ENCODE measurements at places on chromosomes 16 and 17. TPM values are rescaled to one million over a fixed set of nuclear protein-coding genes. Genes with fewer than 3 reads are reported as not detected.

Gene OR4D1
- total RNA-seq = not detected

Gene SGCA
- total RNA-seq = 2.6 TPM

Gene EMP2
- 46.9 TPM for total RNA-seq

Gene WNT9B
- not detected for total RNA-seq

Gene IL4R
- total RNA-seq = 51.8 TPM

Gene SLC16A13
- total RNA-seq = 2.6 TPM

Gene CAMTA2
- 13.5 TPM for total RNA-seq

Gene CCL8
- 2.6 TPM for total RNA-seq

Gene RNF112
- 0.96 TPM for total RNA-seq

Gene CACNG4
- not detected for total RNA-seq

Gene LAT
- 8.2 TPM for total RNA-seq

DNA sequence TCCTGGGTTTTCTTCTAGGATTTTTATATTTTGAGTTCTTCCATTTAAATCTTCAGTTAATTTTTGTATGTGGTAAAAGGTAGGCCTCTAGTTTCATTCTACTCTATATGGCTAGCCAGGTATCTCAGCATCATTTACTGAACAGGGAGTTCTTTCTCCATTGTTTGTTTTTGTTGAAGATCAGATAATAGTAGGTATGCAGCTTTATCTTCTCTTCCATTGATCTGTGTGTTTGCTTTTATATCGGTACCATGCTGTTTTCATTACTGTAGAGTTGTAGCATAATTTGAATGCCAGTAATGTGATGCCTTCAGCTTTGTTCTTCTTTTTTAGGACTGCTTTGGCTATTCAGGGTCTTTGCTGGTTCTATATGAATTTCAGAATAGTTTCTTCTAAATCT, 77.3 kb downstream of the USP22 start:
- H3K4me1 ChIP-seq = no peaks in the 10 kb centered on the region
- H3K27ac ChIP-seq = no peak overlapping the region
- no peak for DNase-seq
- H3K27me3 ChIP-seq = no peaks in the 10 kb centered on the region

DNA sequence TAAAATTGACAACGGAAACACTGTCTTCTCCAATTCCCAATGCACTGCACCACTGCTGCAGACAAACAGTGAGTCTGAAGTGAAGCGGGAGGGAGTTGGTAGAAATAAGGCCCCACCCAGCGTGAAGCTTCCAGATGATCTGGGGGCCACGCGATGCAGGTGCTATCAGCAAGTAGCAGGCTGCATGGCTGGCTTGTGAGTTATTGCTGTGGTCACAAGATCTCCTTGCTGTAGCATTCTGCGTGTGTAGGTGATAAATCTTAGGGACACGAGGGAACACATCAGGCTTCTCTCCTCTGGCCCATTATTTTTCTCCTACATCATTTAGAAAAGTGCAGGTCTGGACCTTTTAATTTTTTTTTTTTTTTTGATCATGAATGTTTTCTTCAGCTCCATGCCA, 407.6 kb downstream of the TMEM114 start:
- DNase-seq = no peak
- no peaks in the 10 kb centered on the region for H3K4me1 ChIP-seq

- no peak for DNase-seq
- no peak overlapping the region for H3K4me3 ChIP-seq
- H3K4me1 ChIP-seq = no peaks in the 10 kb centered on the region
- H3K27me3 ChIP-seq = no peaks in the 10 kb centered on the region
Measured at GRCh38 chr17:11944587-11944986, 52.7 kb downstream of the ZNF18 start.

- peaks cover 5% of the 10 kb centered on the region for H3K4me1 ChIP-seq
- peak overlapping the region; percentile 75 for H3K27ac ChIP-seq
- peak; percentile 66 for DNase-seq
Measured at GRCh38 chr16:23469814-23470213, 16.8 kb upstream of the COG7 start.

DNA sequence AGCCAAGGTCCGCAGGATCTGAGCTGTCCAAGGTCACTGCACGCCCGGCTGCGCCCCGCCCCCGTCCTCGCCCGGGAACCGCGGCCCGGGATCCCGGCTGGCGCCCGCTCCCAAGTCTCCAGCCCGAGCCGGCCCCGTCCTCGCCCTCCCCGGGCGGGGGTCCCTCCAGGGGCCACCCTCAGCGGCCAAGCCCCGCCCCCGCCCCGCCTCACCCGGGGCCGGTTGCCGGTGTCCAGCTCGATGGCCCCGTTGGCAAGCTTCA, 216 bp downstream of the VPS9D1 start:
- H3K27me3 ChIP-seq = no peaks in the 10 kb centered on the region
- H3K4me1 ChIP-seq = peaks cover 14% of the 10 kb centered on the region
- DNase-seq = no peak
- no peaks in the 10 kb centered on the region for H3K36me3 ChIP-seq

- no peaks in the 10 kb centered on the region for H3K4me1 ChIP-seq
- DNase-seq = no peak
- no peak overlapping the region for H3K4me3 ChIP-seq
- H3K36me3 ChIP-seq = no peaks in the 10 kb centered on the region
Measured at GRCh38 chr17:17612085-17613022, 20.8 kb upstream of the PEMT start.

DNA sequence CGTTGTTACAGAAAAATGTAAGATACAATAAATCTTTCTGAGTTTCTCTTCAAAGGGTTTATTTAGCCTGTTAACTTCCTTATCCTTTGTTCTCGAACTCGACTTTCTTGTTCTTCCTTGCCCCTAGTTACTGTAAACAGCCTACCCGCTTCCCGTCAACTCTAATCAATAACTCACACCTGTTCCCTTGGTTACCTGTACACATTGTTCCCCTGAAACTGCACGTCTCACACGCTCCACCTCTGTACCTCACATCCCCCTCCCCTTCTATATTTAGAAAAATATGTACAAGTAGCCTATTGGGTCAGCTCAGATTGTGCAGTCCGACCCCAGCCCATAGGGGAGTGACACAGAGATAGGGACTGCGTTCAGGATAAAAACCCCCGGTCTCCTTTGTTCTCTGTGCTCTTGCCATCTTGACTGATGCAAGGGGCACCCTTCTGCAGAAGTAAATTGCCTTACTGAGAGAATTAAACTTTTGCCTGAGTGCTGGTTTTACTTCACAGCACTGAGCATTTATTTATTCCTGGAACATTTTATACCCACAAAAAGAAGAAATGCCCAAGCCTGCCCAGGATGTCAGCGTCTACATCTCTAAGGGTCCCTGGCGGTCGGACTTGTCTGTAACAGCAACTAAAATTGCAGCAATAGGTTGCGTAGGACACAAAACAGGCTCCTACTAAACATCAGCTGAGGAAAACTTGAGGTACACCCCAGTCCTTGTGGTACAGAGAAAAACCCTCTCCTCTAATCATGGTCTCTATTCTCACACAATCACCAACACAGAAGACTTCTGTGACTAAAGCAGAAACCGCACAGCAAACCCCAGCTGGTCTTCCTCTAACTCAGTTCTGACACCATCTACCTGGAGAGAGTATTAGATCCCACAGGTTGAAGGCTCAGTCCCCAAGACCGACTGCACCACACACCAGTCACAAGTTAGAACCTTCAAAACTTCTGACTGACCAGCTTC, 11.3 kb downstream of the WDR45B start:
- H3K27ac ChIP-seq = peak overlapping the region; percentile 88
- DNase-seq = peak; percentile 63
- no peak overlapping the region for H3K4me3 ChIP-seq
- no peaks in the 10 kb centered on the region for H3K4me1 ChIP-seq
- H3K36me3 ChIP-seq = no peaks in the 10 kb centered on the region

GRCh38 chr17:57662644-57663308, 82.3 kb downstream of the CCDC182 start:
- no peaks in the 10 kb centered on the region for H3K4me1 ChIP-seq
- H3K27me3 ChIP-seq = no peaks in the 10 kb centered on the region
- peak overlapping the region; percentile 29 for H3K4me3 ChIP-seq
- peak; percentile 94 for DNase-seq
- peak overlapping the region; percentile 69 for H3K27ac ChIP-seq

DNA sequence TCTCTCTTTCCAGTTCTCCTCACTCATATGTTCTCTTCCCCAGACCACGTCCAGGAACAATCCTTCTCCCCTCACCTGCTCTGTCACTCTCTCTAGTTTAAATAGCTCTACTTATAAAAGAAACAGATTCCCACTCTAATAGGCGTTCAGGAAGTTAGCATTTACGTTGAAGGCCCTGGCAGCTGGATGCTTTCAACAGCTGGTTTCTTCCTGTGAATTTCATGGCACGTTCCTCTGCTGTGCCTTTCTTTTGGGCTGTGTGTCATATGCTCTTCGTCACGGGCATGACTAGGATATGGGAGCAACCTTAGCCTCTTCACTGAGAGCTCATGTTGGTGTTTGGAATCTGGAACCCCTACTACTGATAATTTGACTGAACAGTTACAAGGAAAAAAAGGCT, 73.2 kb downstream of the ZNF18 start:
- no peak for DNase-seq
- H3K4me3 ChIP-seq = no peak overlapping the region
- no peaks in the 10 kb centered on the region for H3K4me1 ChIP-seq
- H3K27me3 ChIP-seq = no peaks in the 10 kb centered on the region

GRCh38 chr17:51650202-51650601, 389.9 kb downstream of the UTP18 start:
- H3K27ac ChIP-seq = no peak overlapping the region
- H3K4me3 ChIP-seq = no peak overlapping the region
- no peaks in the 10 kb centered on the region for H3K4me1 ChIP-seq
- H3K27me3 ChIP-seq = no peaks in the 10 kb centered on the region

DNA sequence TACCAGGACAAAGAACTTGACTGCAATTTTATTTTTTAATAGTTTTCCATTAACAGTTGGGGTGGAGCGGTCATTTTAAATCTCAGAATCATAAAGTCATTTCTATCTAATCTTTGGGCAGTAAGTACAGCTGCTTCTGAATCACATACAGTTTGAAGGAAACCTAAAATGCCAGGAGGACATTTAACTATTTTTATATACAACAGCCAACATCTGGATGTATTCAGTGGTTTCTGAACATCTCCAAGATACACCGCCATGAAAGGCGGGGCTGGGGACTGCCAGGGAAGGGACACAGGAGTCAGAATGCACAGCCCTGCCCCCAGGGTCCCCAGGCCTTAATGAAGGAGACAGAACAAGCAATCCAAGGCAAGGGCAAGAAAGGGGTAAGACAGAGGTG, 392.3 kb downstream of the SLC39A11 start:
- no peak overlapping the region for H3K4me3 ChIP-seq
- H3K27ac ChIP-seq = no peak overlapping the region
- H3K27me3 ChIP-seq = no peaks in the 10 kb centered on the region
- no peak for DNase-seq

DNA sequence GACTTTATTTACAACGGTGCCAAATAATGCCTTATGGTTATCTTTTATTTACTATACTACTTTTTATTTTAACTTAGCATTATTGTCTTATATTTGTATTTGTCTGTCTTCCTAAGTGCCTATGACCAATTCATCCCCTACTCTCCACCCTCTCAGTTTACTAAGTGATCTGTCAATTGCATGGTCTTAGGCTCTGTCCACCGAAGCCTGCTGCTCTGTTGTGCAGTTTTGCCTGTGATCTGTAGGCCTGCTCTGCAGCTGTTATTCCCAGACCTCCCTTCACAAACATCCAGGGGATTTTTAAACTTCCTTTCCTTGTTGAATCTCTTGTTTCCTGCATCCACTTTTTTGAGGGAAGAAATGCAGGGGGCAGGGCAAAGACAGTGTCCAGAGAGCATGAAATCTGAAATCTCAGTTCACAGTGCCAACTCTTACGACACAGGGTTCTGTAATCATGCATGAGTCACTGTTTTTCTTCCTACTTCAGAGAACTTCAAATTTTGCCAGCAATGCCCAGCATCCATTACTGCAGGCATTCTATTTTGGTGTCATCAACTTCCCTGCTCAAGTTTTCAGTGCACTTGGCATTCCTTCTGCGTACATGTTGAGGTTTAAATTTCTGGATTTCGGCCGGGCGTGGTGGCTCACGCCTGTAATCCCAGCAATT, 11.4 kb downstream of the SLFN5 start:
- no peak overlapping the region for H3K4me3 ChIP-seq
- peak overlapping the region; percentile 71 for H3K27ac ChIP-seq
- DNase-seq = no peak
- no peaks in the 10 kb centered on the region for H3K4me1 ChIP-seq

DNA sequence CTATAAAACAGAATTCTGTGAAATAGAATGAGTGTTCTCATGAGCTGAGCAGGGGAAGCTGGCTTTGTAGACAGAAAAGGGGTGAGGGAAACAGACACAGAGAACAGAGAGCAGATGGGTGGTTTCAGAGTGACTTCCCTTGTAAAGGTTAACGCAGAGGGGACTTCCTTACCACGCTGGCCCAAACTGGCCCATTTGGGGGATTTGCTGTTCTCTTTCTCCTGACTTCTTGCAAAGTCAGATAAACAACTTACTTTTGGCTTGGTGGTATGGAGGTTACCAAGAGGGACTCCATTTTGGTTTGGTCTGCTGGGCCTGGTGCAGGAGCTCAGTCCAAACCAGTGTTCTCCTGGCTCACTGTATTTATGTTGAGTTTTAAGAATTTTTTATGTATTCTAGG, 48.4 kb downstream of the SEC14L1 start:
- no peaks in the 10 kb centered on the region for H3K27me3 ChIP-seq
- no peak overlapping the region for H3K27ac ChIP-seq
- DNase-seq = no peak
- no peaks in the 10 kb centered on the region for H3K4me1 ChIP-seq
- H3K36me3 ChIP-seq = no peaks in the 10 kb centered on the region
- H3K4me3 ChIP-seq = no peak overlapping the region

DNA sequence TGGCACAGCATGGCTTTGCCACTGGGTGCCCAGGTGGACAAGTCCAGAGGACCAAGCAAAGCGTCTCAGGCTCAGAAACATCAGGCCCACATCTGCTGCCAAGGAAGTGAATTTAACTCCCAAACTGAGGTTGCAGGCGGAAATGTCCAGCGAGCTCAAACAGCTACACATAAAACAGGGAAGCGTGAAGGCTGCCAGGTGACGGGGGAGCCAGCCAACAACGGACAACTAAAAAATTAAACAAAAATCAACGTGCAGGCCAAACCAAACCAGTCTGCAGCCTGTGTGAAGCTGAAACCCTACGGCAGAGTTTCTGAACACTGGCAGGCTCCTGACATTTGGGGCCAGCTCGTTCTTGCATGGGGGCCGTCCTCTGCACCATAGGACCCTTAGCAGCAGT, 2.5 kb downstream of the TK1 start:
- peak overlapping the region; percentile 76 for H3K27ac ChIP-seq
- H3K36me3 ChIP-seq = no peaks in the 10 kb centered on the region
- H3K4me1 ChIP-seq = peaks cover 3% of the 10 kb centered on the region
- H3K27me3 ChIP-seq = no peaks in the 10 kb centered on the region
- peak; percentile 64 for DNase-seq
- H3K4me3 ChIP-seq = no peak overlapping the region
